ENCODE measurements at places on chromosomes 1 and 21.

DNA sequence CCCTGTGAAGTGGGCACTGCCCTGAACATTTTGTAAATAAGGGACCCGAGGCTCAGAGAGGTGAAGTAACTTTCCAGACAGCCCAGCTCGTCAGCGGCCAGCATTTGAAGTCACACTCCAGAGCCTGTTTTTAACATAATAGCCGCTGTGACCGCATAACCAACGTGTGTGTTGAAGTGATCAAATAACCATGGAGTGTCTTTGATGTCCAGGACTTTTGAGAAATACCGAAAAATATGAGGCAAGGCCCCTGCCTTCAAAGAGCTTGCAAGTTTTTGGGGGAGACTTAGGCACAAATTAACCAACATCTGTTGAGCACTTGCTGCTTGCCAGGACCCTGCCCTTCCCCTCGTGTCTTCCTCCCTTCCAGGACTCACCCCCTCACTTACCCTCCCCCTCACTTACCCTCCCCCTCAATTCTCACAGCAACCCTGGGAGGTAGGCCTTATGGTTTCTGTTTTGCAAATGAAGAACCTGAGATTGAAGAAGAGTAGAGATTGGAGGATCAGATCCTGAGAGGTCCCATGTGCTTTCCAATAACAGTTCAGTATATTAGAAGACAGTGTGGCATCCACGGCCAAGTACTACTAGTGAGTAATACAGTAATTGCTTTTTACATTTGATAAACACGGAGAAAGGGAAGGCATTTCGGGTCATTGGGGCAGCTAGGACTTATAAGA lies 1.3 kb upstream of the SLC16A1 start:
- DNase-seq: no peak

DNA sequence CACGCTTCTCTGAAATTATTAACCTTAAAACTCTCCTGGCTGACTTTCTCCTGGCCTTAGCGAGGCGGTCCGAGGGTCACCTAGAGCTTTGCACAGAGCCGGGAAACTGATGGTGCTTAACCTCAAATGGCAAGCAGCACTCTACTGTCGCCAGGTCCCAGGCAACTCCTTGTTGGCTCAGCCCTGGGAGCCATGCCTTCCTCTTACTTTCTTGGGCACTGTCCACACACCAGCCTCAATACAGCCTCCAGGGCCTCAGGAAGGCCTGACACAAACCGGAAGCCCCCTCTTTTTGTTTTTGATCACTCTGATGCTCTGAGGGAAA lies 3.8 kb downstream of the TRABD2B start:
- DNase-seq: no peak

DNA sequence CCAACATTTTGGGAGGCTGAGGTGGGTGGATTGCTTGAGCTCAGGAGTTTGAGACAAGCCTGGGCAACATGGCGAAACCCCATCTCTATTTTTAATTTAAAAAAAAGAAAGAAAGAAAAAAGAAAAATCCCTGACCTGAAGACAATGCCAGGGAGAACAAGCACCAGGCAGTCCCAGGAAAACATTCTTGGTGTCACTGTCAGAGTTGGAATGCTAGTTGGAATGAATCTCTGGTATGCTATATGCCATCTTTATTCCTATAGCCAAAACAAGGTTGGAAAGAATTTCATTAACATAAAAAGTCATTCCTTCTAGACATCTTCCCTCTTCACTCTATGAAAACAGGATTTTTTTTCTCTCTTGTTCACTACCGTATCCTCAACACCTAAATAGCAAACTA lies 2.8 kb downstream of the DNAJC8 start:
- no peak for DNase-seq

DNA sequence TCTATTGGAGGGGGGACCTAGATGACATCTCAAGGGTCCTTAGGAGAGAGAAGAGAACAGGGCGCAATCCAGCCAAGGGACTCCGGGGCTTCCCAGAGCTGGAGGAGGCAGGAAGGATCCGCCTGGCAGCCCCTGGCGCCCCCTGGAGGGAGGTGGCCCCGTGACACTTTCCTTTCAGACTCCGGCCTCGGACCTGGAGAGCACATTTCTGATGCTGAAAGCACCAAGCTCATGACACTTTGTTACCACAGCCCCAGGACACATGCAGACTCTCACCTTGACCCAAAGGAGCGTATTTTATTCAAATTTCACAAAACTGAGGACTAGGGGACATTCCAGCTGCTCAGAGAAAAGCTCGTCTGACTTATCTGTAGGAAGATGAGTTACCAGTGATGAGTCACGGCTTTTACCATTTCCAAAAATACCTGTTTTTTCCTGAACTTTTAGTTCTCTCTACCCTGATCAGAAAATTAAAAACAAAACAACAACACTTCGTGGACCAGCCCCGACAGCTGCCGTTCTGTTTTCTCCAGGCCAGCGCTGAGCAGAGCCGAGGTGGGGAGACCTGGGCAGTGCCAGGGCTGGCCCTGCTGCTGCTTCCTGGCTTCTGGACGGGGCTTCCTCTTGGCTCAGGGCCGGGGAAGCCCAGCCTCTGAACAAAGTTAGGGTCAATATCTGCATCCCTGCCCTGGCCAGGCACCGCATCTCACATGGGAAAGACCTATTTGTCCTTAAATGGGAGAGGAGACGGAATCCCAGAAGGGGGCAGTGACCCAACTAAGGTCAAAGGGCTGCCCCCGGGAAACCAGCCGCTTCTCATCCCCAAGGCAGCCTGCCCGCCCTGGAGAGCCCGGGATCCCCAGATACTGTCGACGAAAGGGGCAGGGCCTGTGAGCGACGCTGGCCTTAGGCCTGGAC lies 21.6 kb upstream of the POFUT2 start:
- DNase-seq: peak; percentile 76

GRCh38 chr1:23216771-23217420 lies 406 bp downstream of the HTR1D start:
- no peak for DNase-seq

DNA sequence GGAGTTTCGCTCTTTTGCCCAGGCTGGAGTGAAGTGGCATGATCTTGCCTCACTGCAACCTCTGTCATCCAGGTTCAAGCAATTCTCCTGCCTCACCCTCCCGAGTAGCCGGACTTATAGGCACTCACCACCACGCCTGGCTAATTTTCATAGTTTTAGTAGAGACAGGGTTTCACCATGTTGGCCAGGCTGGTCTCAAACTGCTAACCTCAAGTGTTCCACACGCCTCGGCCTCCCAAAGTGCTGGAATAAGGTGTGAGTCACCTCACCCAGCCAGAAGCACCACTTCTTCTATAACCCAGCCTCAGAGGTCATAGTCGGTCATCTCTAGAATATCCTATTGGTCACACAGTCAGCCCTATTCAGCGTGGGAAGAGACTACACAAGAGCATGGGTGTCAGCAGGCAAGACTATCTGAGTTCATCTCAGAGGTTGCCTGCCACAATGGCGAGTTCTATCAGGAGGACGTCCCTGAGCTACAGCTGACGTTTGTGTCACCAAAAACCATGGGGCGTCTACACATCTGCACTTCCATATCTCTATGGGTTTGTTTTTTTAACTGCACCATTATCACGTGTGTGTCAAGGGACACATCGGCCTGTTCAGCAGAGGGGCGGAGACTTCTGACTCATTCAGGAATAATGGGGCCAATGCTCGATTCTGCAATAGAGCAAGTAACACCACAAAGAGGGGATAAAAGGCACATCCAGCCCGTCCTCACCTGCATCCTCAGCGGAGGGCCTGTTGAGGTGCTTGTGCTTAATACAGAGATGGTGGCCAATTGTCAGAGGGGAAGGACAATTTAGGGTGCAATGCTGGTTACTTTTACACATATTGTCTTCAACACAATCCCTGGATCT lies 256.3 kb upstream of the IRF2BP2 start:
- DNase-seq: no peak

DNA sequence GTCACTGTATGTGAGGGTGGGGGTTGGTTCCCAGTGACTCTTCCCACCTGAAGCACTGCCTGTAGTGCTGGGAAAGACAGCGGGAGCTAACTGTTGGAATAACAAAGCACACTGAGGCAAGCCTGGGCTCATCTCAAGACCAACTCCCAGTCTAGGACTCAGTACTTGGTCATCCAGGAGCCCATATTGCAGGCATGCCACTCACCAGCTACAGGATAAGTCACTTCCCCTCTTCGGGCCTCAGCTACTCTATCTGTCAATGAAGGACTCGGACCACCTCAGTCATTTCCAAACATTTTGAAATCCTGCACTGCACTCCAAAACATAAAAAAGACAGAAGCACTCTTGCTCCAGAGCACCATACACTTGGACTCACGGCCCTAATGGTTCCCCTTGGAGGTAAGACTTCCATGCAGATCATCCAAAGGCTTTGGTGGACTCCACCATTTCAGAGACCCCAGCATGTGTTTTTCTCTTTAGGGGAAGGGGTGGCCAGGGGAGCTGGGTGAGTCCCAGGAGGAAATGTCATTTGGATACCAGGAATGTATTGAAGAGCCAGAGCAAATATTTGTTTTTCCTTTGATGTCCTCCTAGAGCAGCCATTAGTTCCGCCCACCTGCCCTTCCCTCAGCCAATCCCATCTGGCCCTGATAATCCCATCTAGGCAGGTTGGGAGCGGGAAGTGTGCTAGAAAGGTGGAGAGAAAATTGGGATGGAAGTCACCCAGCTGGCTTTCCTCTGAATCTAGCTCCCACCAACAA lies 3.1 kb downstream of the NUAK2 start:
- DNase-seq: no peak

DNA sequence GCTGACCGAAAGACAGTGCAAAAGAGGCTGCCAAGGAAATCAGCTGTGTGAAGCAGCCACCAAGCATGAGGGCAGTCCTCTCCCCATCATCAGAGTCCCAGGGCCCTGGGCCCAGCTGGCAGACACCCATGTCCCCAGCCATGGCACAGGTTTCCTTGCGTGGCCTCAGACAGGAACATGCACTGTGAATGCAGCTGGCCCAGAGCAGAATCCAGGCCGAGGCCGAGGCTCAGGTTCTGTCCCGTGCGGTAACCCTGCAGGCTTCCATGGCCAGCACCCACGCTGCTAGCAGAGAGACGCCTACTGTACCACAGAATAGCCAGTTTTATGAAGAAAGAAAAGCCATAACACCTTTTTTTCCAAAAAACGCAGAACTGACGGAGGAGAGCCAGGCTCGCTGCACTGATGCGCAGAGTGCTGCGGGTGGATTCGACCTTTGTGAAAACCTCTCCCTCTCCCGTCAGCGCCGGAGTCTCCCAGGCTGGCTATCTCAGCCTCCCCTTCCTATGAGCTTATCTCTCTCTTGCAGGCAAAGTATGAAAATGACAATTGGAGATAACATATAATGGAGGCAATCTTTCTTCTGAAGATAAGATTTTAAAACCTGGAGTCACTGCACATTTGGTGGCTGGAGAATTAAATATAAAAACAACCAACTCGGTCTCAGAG lies 106.6 kb downstream of the NPHP4 start:
- no peak for DNase-seq

DNA sequence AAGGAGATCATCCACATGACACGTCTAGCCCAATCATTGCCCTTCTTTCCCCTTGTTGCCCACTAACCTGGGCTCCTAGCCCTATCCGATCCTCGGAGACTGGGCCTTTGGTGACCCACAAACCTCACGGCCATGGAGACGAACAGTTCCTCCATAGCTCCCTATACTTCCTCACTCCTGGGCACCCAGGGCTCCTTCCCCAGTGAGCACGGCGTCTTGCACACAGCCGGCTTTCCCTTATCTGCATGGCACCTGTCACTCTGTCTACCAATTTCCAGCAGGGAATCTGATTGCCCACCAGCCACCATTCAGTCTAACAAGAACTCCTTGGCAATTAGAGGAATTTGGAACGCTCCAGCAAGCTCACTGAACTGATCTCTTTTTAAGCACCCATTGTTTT lies 3.1 kb downstream of the GNG4 start:
- DNase-seq: no peak

GRCh38 chr1:201184307-201185122 lies 6.1 kb upstream of the IGFN1 start:
- DNase-seq: peak; percentile 52

- DNase-seq: no peak
These were observed 373.1 kb downstream of the TGFB2 start for GRCh38 chr1:218718206-218718605.

DNA sequence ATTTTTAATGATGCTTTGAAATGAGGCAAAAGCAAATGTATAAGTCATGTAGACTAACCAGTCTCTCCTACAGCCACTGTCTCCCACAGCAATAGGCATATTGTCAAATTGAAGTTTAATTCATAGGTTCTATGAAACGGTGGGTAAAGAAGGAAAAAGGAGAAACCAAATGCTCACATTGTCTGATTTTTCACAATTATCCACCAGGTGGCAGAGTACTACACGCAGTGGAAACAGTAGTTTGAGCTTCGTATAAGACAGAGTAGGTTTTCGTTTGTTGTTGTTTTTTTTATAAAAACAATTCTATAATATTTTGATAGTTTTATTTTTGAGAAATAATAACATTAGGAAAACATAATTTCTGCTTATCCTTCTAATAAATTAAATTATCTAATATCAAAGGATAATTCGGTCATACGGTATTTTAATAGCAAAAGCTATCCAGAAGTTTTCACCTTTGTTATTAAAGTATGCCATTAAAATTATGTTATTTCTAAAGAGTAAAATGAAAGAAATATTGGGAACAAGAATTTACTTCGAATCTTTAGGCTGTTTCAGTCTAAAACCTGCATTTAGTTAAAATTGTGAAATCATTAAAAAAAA lies 39.1 kb downstream of the TYW3 start:
- no peak for DNase-seq

- no peak for DNase-seq
These were observed 278.4 kb upstream of the SNX7 start for GRCh38 chr1:98382986-98383740.

GRCh38 chr1:185463011-185463410 lies 146.0 kb upstream of the IVNS1ABP start:
- no peak for DNase-seq

DNA sequence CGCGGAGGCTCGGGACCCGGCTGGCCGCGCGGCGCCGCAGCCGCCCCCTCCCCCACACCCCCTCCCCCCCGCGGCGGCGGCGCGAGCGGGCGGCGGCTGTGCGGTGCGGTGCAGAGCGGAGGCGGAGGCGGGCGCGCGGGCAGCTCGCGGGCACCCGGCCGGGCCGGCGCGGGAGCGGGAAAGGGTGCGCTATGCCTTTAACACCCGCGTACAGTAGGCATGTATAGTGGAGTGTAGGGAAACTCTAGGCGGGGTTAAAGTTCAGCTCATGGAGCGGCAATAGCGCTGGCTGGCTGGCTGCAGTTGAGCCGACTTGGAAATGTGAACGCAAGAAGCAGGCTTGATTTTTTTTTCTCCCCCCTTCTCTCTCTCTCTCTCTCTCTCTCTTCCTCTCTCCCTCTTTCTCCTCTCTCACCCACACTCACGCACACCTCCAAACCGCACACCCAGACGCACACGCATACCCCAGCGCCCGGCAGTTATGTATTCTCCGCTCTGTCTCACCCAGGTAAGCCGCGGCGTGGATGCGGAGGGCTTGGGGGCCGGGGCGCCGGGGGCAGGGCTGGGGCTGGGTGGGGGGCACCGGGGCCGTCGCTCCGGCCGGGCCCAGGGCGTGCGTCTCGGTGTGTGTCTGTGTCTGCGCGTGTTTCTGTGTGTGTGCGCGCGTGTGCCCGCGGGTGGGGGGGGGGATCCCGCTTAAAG lies at the start of gene NFIA:
Gene NFIA (plus strand): TSS at position 251 of the 702 bp plus-strand sequence.
- no peak for DNase-seq

- no peak for DNase-seq
These were observed 43.6 kb upstream of the MTF1 start for GRCh38 chr1:37902983-37903382.

- DNase-seq: no peak
These were observed 64.8 kb downstream of the SKI start for GRCh38 chr1:2292725-2293450.

- DNase-seq: no peak
These were observed 16.7 kb upstream of the MAGOH start for GRCh38 chr1:53255031-53255430.

Measured in suprapubic skin (tissue), 4 donors.